CD4-positive, alpha-beta T cell treated with Interleukin-4 for 1 hour (primary cell): ENCODE measurements at places on chromosomes 2 and 18.

- DNase-seq = no peak
Observed at GRCh38 chr2:167579826-167580225, 667.6 kb downstream of the STK39 start.

DNA sequence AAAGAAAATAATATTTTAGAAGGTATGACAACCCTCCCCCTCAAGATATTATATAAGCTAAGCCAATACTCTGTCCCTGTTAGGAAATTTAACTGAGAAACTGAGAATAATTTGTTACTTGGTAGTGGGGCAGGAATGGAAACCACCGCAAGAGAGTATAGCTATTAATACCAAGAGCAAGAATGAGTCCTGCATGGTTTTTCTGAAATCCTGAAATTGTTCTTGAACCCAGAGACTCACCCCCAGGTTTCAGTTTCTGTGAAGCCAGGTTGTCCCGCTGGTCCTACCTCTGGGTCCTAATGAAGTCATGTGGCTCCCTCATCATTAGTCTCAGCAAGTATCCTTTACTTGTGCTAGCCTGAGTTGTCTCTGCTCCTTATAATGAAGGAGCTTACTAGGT lies 671.0 kb upstream of the ACVR2A start:
- DNase-seq = no peak

GRCh38 chr2:226487573-226487972 lies 312.0 kb downstream of the IRS1 start:
- DNase-seq = no peak

DNA sequence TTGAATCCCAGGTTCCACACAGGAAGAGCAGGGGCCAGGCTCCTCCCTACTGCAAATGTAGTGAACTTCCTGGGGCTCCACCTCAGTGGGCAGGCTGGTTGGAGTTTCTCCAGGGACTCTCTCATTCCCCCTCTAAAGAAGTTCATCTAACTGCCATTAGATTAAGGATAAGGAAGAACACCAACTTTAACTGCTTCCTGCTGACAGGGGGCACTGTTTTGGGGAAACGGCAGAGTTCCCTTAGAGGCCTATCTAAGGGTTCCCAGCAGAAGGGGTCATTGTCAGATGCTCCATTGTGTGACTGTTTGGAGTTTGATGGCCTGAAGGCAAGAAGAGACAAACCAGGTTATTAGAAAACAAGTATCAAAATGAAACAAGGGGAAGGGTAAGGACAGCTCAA lies 2159.7 kb upstream of the PIK3C3 start:
- no peak for DNase-seq
